Natural killer cell (primary cell): ENCODE measurements at places on chromosomes 1 and 21.
A peak's percentile ranks its signal among the peaks of the same experiment; 100 is the strongest.

DNA sequence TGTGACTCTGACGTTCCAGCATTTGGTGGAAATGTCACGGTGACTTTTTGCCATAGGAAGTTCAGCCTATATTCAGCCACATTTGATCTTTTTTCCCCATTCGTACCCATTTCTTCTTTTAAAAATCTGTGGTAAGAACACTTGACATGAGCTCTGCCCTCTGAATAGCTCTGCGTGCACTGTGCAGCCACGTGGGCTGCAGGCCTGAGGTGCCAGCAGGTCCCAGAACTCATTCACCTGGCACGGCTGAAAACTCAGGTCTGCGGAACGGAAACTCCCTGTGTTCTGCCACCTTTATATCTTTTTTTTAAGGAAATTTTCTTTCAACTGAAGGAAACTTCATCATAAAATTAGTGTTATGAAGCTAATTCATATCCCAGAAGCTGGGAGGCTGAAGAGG lies 28.6 kb downstream of the CEP104 start:
- no peak for DNase-seq
- no peak overlapping the region for H3K27ac ChIP-seq
- H3K27me3 ChIP-seq, result no peaks in the 10 kb centered on the region
- no peaks in the 10 kb centered on the region for H3K4me1 ChIP-seq

- H3K4me1 ChIP-seq, result no peaks in the 10 kb centered on the region
- no peak within 1 kb of the TSS for H3K4me3 ChIP-seq
- no peaks in the 10 kb centered on the region for H3K36me3 ChIP-seq
- DNase-seq, result no peak
- H3K27me3 ChIP-seq, result no peaks in the 10 kb centered on the region
Measured at GRCh38 chr21:44285138-44285992, at the start of gene AIRE. Gene AIRE (plus strand): TSS chr21:44285876. CDS start chr21:44286007, 131 bp downstream.

DNA sequence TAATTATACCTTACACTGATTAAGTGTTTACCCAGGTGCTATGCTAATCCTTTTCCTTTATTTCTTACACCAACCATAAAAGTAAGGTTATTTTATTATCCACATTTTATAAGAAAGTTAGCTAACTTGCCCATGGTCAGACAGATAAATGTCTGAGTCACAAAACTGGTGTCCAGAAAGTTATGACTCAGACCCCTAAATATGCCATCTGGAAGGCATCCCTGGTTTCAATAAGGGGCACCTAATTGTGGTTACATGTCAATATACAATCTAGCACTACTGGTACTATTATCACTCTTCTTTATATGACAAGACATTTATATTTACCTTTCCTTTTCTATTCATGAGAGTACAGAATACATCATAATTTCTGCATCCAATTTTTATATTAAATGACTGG lies 496.5 kb upstream of the ADGRL2 start:
- H3K4me3 ChIP-seq, result no peak overlapping the region
- H3K27me3 ChIP-seq, result no peaks in the 10 kb centered on the region
- H3K4me1 ChIP-seq, result no peaks in the 10 kb centered on the region
- DNase-seq, result no peak
- no peaks in the 10 kb centered on the region for H3K36me3 ChIP-seq

DNA sequence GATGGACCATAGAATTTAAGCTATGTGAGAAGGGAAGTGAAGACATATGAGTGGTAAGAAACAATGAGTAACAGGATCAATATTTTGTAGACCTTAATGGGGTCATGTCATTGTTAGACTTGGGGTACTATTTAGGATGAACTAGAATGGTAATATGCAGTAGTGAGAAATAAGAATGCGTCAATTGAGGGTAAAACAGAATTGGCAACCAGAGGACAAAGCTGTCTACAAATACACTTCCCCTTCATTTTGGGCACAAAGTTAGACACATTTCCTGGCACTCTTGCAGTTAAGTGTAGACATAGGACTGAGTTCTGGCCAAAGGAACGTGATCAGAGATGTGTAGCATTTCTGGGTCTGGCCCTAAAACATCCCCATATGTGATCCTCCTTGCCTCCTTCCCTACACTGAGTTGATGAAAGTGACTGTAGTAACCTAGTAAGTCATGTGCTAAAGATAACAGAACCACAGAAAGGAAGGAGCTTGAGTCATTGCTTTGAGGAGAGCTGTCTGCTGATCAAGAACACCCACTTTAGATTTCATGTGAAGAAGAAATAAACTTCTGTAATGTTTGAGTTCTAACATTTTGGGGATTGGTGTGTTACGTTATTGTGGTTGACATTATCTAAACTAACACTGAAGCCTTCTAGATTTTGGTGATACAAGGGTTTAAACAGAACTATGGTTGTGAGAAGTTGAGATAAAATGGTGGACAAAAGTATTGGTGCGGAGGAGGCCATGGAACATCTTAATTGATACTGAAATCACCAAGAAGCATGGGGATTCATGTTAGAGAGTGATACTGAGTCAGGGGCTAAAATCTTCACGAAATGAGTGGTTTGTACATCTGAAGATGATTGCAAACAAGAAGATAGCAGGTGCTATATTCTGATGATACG lies 41.7 kb downstream of the CD55 start:
- peaks cover 18% of the 10 kb centered on the region for H3K36me3 ChIP-seq
- peak; percentile 62 for DNase-seq
- H3K27me3 ChIP-seq, result no peaks in the 10 kb centered on the region
- H3K4me3 ChIP-seq, result no peak overlapping the region
- H3K4me1 ChIP-seq, result no peaks in the 10 kb centered on the region

GRCh38 chr1:47519971-47520370 lies 82.1 kb downstream of the FOXD2 start:
- H3K36me3 ChIP-seq, result no peaks in the 10 kb centered on the region
- no peak overlapping the region for H3K27ac ChIP-seq
- H3K4me3 ChIP-seq, result no peak overlapping the region
- H3K27me3 ChIP-seq, result no peaks in the 10 kb centered on the region
- H3K4me1 ChIP-seq, result no peaks in the 10 kb centered on the region
- no peak for DNase-seq
